ENCODE measurements at places on chromosomes 5 and 9.

DNA sequence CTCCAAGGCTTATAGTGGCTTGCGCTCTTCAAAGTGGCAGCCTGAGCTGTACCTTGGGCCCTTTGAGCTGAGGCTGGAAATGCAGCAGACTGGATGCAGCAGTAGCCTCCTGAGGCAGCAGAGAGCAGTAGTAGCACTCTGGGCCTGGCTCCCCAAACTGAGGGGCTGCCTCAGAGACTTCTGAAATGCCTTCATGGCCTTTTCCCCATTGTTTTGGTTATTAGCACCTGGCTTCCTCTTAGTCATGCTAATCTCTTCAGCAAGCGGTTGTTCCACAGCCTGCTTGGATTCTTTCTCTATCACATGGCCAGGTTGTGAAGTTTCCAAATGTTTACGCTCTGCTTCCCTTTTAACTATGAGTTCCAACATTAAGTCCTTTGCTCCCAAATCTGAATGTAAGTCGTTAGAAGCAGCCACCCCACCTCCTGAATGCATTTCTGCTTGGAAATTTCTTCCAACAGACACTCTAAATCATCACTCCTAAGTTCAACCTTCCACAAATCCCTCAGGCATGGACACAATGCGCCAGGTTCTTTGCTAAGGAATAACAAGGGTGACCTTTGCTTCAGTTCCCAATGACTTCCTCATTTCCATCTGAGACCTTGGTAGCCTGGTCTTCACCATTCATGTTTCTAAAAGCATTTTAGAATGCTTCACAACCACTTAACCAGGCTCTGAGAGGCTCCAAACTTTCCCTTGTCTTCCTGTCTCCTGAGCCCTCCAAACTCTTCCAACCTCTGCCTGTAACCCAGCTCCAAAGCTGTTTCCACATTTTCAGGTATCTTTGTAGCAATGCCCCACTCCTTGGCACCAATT lies 145.8 kb downstream of the ZDHHC21 start:
- no peak for DNase-seq

DNA sequence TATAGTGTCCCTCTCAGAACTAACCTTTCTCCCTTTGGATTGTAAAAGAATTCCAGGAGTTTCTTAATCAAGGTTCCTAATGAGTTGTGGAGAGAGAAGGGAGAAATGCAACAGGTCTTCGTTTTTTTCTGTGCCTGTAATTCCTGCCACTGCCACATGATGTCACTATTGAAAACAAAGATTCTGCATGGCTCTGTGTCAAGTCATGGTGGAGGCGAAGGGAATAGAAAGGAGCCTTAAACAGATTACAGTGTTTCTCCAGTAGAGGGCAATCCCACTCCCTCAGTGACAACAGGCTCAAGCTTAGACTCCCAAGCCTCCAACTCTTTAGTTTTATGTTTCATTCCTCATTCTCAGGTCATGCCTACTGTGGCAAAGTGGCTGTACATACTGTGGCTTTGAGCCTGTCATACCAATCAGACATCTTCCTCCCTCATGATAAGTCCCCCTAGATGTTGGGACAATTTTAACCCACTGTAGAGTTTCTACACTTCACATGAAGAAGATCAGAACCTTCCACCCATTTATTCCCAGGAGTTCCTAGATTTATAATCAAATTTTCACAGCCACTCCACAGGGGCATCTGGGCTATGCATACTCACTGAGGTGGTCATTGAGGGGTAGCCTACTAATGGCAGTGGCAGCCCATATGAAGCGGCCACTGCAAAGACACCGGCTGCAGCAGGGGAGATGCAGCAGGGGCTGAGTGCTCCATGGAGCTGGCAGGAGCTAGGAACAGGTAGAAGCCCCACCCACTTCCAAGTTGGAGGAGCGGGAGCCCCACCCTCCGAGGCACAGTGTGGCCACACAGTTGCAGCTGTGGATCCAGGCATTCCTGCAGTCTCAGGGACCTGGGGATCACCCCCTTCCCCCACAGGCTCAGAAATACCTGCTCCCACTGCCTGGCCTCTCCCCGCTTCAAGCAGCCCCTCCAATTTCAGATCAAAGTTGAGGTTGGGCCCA lies 97.4 kb upstream of the TRIM32 start:
- no peak for DNase-seq

DNA sequence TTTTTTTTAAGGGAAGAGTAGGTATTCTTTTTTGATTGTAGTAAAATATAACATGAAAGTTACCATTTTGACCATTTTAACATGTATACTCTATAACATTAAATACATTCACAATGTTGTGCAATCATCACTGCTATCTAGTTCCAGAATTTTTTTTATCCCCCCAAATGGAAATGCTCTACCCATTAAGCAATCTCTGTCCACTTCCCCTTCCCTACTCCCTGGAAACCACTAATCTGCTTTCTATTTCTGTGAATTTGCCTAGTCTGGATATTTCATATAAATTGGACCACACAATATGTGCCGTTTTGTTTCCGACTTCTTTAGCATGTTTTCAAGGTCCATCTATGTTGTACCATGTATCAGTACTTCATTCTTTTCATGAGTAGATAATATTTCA lies 429.5 kb downstream of the TLE1 start:
- DNase-seq, result no peak

DNA sequence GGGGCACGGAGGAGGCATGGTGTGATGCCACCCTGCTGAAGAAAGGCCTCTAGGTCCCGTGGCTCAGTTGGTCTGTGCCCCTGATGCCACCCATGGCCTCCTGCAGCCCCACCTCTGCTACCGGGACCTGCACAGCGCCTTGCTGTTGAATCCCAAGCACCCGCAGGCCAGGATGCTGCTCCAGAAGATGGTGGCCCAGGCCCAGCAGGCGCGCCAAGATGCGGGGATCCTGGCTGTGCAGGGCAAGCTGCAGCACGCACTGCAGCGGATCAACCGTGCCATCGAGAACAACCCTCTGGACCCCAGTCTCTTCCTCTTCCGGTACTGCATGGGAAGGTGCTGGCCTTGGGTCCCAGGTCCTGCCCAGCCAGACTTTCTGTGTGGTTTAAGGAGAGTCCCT lies 7.1 kb downstream of the TTC16 start:
- DNase-seq, result no peak

DNA sequence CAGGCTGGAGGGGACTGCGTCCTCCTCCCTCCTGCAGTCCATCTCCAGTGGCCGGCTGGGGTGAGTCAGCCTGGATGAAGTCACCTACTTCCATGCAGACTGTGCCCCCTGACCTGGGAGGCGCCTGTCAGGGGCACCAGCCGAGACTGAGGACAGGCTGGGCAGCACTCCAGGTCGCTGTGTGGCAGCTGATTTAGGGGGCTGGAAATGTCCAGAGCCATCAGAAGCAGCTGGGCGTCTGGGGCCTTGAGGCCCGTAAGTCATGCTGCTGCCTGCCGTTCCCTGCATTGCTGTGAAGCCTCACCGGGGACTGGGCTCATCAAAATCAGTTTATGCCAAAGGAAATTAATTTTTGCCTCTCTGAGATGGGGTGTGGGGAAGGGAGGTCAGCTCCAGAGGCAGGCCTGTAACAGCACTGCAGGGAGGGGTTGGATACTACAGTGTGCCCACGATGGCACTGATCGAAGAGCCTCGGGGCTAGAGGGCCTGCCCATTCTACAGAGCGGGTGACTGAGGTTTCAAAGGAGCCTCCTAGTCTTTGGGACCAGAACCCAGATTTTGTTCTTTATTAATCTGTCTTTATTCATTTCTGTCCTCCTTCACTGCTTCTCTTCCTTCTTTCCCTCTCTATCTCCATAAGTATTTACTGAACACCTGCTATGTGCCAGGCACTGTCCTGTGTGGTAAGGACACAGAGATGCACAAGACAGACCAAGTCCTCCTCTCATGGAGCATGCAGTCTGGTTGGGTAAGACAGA lies 70.4 kb upstream of the PSD2 start:
- no peak for DNase-seq

- DNase-seq, result no peak
These were observed 8.4 kb downstream of the COX7C start for GRCh38 chr5:86626149-86626548.

GRCh38 chr9:5720151-5720550 lies 91.2 kb downstream of the RIC1 start:
- DNase-seq, result no peak

GRCh38 chr5:137234973-137235943 lies 263.9 kb downstream of the SPOCK1 start:
- no peak for DNase-seq

GRCh38 chr9:20599195-20599594 lies 23.1 kb downstream of the MLLT3 start:
- DNase-seq, result no peak

- no peak for DNase-seq
These were observed 34.2 kb downstream of the ADAMTS2 start for GRCh38 chr5:179311091-179311470.

DNA sequence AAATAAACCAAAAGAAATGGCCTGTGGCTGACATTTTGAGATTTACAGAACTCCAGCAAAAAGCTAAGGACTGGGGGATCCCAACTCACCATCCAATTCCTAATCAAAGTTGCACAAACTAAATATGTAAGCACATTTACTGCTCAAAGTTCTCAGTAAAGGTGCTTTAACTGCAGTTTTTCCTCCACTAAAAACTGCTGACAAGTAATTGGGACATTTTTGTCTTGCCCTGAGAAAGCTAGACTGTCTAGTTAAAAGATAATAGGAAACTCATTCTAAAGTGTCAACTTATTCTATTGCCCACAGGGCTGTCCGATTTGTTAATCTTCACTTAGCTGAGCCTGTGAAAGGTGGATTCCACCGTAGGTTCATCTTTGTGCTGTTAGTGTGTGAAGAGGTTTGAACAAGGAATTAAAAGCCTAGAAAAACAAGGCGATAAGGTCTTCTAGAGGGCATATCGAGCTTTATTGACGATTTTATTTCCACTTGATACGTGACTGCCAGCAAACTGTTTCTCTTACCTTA lies 1.0 kb downstream of the DOCK8 start:
- no peak for DNase-seq

- no peak for DNase-seq
These were observed 48.7 kb downstream of the EXD3 start for GRCh38 chr9:137374131-137374845.

DNA sequence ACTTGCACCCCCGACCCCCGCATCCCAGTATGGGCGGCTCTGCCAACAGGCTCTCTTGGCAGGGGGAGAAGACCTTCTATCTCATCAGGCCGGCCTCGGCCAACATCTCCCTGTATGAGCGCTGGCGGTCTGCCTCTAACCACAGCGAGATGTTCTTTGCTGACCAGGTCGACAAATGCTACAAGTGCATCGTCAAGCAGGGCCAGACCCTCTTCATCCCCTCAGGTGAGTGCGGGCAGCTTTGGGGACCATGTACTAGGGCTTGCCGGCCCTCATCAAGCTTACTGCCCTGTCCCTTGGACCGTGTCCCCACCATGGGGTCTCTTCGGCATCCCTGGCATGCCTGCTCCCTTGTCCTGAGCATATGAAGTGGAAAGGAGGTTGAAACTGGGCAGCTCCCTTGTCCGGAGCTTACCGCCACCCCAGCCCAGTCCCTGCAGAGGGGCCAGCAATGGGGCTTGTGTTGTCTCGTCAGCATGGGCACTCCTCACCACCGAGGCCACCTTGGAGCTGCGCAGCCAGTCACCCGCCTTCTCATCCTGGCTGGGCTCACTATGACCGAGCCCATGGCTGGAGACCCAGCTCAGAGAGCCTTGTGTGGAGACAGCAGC lies 78.1 kb downstream of the PHF2 start:
- no peak for DNase-seq

GRCh38 chr5:63089147-63089546 lies 510.5 kb downstream of the LRRC70 start:
- no peak for DNase-seq

GRCh38 chr9:17571825-17572224 lies 7.0 kb upstream of the SH3GL2 start:
- no peak for DNase-seq

DNA sequence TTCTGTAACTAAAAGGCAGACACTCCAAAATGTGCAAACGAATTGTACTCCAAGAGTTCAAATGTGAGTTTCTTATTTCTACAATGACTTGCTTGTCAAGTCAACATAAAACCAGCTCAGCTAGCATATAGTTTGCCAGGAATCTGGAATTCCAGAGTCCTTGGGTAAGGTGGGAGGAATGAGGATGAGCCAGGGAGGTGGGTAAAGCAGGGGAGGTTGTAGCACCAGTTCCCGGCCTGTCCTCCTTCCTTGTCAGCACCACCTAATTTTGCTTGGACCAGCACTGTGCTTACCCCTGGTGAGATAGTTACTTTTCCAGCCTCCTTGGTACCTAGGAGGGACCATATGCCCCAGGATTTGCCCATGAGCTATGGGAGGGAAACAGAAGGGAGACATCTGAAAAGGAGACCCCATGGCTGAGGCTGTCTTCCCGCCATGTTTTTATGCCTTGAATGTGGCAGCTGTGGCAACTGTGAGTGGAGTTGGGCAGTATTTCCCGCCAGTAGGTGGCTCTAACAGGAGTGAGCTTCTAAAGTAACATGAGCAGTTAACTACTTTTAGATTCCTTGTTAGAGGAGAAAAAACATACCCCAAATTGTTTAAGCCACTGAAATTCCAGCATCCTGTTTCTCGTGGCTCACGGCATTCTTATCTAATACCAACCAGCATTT lies 302.5 kb downstream of the TENT4A start:
- DNase-seq, result no peak

DNA sequence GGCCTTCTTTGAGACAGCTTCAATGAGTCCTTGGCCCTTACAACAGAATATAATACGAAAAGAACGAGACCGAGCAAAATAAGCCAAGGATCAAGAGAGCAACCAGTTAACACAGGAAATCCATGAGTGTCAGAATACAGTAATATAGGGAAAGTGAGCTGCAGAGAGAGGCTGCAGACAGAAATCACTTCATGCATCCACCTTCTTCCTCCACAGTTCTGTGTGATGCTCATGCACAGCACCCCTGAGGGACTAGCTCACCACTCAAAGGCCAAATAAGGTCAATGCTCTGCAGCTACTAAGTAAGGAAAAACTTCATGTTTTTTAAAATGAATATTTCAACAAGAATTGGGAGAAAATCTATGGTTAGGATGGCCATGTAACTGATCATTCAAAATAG lies 257.1 kb downstream of the MCTP1 start:
- no peak for DNase-seq

GRCh38 chr5:133941456-133942196 lies 26.8 kb downstream of the C5orf15 start:
- no peak for DNase-seq

DNA sequence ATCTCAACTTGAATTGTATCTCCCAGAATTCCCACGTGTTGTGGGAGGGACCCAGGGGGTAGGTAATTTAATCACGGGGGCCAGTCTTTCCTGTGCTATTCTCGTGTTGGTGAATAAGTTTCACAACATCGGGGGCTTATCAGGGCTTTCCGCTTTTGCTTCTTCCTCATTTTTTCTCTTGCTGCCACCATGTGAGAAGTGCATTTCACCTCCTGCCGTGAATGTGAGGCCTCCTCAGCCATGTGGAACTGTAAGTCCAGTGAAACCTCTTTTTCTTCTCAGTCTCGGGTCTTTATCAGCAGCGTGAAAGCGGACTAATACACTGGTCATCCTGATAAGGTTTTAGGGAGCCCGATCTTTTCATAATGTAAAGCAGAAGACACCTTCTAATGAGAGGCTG lies 687.0 kb upstream of the FTMT start:
- DNase-seq, result no peak

GRCh38 chr5:37786862-37787519 lies 52.9 kb downstream of the GDNF start:
- DNase-seq, result no peak

- no peak for DNase-seq
These were observed 34.8 kb downstream of the ATP6V0E1 start for GRCh38 chr5:173018358-173018757.
